GM23248 (cell line): ENCODE measurements at places on chromosomes 13 and 19.

DNA sequence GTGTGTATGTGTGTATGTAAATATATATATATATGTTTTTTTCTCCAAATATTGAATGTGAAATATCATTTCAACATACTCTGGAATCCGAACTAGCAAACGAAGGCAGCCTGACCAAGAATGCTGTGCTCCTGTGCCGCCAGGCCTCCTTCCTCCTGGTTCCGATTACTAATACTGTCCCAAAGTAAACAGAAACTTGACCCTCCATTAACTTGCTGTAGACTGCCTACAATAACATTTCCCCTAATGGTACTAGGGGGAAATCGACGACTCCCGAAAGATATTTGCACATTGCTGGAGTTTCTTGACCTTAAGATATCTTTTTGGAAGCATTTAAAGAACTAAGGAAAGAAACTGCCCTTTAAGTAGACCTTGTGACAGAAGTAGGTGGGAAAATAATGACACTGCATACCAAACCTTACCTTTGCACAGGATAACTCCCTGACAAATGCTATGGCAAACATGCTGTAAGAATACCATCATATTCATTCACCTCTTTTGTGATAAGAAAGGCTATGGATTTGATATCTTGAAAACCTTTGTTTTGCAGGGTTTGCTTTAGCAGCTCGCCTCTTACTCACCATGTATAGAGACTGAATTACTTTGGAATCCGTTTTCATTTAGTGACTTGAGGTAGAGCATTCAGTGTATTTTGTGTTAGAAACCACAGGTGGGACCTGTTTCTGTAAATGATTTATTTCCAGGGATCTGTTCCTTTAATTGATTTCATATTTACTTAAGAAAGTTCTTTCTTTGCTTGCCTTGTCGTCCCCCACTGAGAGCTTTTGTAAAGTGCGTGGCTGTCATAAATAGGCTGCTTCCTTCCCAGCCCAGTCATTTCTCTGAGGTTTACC is 80.1 kb downstream of the KLF5 start:
- DNase-seq = peak; percentile 50

GRCh38 chr13:100680131-100680530 is 5.5 kb upstream of the TMTC4 start:
- no peak for DNase-seq

- peak; percentile 46 for DNase-seq
Measured at GRCh38 chr19:10295305-10295846, 5.6 kb downstream of the ICAM5 start.

DNA sequence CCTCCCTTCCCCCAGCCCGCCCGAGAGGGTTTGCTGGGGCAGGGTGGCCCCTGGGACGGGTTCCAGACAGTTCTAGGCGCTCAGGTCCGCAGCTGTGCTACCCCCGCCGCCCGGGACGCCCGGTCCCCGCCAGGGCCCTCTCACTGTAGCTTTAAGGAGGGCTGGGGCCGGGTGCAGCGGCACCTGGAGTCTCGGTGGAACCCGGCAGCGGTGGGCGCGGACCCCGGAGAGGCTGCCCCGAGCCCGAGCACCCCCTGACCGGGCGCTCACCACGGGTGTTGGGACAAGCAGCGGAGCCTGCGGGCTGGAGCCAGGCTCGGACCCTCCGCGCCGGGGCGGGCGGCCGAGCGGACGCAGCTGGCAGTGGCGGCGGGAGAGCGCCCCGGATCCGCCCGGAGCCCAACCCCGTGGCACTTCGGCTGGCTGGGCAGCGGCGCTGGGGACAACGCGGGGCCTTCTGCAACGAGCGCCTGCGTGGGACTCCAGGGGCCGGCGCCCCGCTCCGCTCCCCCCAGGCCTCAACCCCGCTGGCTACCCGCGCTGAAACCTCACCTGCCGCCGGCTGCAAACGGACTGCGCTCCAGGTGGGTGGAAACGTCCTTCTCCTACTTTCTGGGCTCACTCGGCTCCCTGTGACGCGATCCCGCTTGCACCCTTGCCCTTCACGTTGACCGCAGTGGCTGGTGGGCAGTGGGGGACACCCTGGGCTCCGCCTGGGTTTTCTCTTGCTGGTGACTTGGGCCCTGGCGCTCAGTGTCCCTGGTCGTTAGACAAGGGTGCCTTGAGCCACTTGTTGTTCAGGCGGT is 81.1 kb downstream of the ZNF429 start:
- DNase-seq = peak; percentile 20

DNA sequence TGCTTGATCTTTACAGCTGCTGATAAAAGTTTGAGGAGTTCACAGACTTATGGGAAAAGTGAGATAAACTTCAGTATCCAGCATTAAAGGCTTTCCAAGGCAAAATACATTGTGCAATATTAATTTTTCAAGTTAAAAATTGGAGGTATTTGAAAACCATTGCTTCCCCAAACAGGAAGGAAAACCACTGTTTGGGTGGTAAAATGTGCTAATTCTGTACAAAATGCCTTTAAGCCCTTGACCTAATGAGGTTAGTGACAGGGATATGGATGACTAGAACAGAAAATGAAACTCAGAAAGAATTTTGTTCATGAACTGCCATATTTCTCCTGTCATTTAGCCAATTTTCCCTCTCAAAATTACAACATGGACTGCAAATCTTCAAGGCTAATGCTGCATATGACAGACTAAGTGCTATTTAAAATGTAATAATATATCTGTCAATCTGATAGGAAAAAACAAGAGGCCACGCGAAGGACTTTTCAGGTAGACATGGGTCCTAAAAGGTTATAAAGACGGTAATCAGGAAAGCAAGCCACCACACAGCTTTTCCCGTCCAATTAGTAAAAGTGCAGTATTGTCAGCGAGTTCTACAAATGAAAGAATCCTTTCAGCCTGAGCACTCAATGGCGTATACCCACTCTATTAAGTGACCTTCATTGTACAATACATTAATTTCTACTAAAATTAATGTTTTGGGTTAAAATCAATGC is 212.8 kb downstream of the ENOX1 start:
- DNase-seq = no peak

DNA sequence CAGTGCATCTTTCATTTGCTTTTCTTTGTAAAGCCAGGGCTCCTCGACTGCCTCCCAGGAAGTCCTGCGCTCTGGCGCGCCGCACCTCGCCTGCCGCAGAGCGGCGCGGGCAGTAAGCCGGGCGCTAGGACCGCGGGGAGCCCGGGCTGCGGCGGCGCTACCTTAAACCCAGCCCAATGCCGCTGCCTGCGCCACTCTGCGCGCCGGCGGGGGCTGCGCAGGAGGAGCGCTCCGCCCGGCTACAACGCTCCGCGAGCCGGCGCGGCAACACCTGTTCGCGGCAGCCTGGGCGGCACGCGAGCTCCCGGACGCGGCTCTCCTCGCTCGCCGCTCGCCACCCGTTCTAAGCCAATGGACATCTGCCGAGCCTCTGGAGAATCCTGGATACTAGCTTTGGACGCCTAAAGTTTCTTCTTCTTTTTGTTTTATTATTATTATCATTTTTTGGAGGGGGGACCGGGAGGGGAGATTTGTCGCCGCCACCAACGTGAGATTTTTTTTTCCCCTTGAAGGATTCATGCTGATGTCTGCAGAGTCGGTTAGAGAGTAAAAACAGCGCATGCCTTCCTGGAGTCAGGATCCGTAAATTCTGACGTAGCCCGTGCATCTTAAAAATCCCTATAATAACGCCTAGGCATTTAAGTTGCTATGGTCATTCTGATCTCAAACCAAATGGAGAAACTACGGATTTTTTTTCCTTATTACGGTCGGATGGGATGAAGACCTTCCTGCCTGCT is at the start of gene FGF9:
TSS of gene FGF9 (plus strand) at position 191 of the 737 bp plus-strand sequence. CDS start 840 bp downstream, outside the sequence.
- DNase-seq = peak; percentile 80

DNA sequence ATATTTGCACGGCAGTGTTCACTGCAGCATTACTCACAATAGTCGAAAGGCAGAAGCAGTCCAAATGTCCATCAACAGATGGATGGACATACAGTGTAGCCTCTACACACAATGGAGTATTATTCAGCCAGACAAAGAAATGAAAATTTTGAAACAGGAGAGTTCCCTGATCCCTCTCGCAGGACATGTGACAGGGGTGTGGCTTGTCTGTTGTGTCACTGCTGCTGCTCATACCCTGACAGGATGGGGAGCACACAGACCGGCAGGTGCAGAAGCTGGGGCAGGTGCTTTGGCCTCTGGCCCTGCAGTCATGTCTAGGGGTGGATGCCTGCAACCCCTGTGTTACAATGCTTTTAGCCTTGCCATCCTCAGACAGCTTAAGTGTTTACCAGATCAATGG is 204.3 kb downstream of the EFNB2 start:
- DNase-seq = no peak
